NCI-H187 (cell line): ENCODE measurements at places on chromosomes 13 and 19.

DNA sequence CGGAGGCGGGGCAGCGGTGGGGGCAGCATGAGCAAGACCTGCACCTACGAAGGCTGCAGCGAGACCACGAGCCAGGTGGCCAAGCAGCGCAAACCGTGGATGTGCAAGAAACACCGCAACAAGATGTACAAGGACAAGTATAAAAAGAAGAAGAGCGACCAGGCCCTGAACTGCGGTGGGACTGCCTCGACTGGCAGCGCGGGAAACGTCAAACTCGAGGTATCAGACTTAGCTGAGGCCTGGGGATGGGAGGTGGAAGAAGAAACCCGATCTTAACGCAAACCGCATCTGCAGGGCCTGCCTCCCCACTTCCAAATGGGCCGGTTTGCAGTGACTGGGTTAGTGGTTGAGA is 693 bp downstream of the RFXAP start:
- DNase-seq: no peak

GRCh38 chr19:11420429-11421370 is 1.6 kb upstream of the RGL3 start:
- no peak for DNase-seq

GRCh38 chr19:13095934-13096927 is 6.4 kb downstream of the LYL1 start:
- DNase-seq: no peak

- DNase-seq: no peak
Observed at GRCh38 chr19:32816555-32817099, 52.9 kb downstream of the SLC7A9 start.

GRCh38 chr19:46225558-46226004 is 4.0 kb upstream of the IGFL1 start:
- DNase-seq: no peak

GRCh38 chr13:76812206-76812897 is 73.9 kb downstream of the KCTD12 start:
- no peak for DNase-seq

DNA sequence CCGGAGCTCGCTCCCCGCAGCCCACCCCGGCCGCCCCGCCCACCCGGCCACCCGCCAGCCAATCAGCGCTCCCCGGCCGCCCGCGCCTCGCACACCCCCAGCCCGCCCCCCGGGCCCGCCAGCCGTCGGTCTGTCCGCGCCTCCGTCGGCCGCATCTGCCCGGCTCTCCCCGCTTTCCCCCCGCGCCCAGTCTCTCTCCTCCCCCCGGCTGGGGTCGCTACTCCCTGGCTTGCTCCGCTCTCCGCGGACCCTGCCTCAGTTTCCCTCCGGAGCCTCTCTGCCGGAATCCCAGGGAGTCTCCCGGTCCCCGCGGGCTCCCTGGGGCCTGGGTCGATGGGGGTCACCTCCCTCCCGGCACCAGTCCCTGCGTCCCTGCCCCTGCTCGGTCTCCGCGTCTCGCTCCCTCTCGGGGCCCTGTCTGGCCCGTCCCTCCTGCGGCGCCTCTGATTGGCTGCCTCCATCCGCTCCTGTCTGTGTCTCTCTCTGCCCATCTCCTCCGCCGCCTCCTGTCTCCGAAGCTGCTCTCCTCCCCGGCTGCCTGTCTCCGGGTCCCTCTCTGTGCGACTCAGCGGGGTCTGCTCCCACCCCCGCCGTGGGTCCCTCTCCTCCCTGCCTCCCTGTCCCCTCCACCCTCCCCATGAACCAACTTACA is 484 bp downstream of the IL11 start:
- no peak for DNase-seq

DNA sequence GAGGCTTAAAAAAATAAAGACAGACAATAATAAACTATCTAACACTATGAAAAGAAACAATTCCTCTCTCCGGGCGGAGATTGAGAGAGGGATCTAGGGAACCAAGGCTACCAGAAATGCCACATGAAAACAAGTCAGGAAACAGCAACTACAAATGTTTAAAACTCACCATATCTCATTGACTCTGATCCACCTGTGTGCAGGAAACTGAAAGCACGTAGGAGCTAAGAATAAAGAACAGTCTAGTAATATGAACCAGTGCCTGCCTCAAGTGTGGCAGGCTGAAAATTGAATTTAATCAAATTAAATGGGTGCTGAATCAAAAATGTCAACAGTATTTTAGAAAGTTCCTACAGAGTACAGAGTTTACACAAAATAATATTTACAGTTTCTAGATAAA is 1701.0 kb downstream of the SLITRK5 start:
- DNase-seq: no peak

DNA sequence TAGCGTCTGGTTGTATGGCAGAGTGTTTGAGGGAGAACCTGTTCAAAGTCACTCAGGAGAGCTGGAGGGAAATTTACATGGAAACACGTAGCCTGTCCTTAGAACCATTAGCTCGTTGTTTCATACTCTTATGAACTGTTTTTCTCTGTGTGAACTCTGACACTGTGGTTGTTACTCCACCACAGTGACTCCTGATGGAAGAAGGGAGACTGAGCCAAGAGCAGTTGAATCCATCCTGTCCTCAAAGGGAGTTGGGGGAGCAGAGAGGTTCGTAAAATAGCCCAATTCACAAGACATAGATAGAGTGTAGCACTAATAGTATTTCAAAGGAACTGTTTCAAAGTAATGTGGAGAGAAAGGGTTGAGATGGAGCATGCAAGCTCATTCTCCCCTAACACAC is 964.8 kb downstream of the PCDH9 start:
- DNase-seq: no peak

DNA sequence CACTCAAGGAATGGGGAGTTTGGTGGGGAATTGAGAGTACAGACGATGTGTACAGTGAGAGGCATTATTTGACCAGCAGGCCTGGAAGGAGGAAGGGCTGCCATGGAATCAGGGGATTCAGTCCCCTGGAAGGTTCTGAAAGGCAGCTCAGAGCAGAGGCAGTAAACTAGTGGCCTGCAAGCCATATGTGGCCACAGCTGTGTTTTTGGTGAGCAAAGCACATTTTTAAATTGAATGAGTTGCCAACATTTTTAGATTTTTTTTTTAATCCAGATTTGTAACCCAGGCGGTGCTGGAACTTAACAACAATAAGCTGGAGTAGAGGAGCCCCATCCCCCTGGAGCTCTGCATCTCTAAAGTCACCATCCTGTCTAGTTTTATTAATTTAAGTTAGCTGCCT is 95.3 kb upstream of the IPO5 start:
- DNase-seq: no peak

- DNase-seq: no peak
Observed at GRCh38 chr13:42119875-42120274, 71.4 kb downstream of the DGKH start.

DNA sequence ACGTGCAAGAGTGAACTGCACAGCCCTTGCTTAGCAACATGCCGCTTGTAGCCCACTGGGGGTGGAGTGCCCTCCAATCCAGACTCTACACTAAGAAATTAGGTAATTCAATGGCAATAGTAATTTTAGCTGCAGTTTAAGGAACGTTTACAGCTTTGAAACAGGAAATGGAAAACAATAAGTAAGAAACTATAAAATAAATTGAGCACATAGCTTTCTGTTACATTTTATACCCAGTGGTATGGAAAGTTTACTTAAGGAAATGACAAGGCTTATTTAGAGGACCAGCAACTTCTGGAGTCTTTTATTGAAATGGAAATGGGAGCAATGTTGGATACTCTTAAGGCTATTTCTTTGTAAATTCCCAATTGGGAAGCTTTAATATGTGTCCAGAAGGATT is 373.2 kb downstream of the KCNRG start:
- no peak for DNase-seq

DNA sequence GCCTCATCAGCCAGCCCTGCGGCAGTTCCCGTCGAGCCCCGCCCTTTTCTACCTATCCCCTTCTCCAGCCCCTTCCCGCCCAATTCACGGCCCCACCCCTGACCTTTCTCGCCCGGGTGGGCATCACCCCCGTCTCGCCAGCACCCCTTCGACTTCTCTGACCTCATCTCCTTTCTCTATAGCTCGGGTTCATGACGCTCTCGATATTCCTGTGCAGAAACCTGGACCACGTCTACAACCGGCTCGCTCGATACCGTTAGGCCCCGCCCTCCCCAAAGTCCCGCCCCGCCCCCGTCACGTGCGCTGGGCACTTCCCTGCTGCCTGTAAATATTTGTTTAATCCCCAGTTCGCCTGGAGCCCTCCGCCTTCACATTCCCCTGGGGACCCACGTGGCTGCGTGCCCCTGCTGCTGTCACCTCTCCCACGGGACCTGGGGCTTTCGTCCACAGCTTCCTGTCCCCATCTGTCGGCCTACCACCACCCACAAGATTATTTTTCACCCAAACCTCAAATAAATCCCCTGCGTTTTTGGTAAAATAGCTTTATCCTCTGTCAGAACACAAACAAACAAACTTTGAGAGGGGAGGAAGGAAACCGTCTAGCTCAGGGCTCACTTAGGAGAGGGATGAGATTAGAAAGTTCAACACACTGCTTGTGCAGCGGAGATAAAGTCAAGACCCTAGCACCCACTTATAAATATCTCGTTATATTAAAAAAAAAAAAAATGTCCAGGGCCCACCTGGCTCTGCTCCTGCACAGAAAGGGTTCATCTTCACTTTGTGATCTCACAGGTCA is 5.1 kb downstream of the CD37 start:
- DNase-seq: peak; percentile 28

DNA sequence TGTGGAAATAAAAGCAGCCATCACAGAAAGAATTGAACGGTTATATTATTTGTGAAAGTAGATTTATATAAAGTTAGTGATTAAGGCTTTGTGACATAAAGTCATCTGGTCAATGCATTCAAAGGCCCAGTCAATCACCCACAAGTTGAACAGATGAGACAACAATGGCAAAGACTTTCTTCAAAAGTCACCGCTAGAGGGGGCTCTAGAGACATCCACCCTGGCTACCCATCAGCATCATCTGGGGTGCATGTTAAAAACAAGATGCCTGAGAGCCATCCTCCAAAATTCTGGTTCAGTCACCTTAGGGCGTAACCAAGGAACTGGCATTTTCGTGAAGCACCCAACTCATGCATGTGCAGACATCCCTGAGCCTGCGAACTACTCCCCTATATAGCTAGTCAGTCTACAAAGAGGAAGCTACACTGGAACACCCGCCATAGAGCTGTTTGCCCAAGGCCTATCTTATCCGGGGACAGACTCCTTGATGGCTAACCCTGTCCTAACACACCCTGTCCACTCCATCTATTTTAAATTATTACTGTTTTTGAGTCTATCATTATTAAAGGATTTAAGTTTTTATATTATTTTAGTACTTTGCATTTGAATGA is 970.5 kb downstream of the UQCRFS1 start:
- DNase-seq: peak; percentile 5

DNA sequence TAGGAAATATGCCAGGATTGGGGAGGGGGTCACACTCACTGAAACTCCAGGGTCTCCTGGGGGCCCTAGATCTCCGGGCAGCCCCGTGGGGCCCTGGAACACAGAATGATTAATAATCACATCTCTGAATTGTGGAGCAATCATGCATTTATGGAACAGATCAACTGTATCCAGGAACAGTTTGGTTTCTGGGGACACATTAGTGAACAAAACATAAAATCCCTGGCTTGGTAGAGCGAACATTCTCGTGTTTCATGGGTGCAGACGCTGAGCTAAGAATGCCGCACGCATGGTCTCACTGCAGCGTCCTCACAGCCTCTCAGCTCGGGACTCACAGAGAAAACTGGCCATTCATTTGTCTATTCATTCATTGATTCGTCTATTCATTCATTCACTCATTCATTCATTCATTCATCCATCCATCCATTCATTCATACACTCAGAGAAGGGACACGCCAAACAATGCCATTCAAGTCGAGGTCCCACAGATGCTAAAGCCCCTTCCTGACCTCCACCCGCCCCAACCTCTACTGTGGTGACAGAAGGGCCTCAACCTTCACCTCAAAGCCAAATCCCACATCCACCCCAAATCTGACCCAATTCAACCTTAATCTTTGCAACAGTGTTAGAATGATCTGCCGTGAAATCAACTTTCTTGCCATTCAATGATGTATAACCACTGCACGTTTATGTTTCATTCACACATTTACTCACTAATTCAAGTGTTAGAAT is 35.0 kb upstream of the OLFM2 start:
- no peak for DNase-seq

DNA sequence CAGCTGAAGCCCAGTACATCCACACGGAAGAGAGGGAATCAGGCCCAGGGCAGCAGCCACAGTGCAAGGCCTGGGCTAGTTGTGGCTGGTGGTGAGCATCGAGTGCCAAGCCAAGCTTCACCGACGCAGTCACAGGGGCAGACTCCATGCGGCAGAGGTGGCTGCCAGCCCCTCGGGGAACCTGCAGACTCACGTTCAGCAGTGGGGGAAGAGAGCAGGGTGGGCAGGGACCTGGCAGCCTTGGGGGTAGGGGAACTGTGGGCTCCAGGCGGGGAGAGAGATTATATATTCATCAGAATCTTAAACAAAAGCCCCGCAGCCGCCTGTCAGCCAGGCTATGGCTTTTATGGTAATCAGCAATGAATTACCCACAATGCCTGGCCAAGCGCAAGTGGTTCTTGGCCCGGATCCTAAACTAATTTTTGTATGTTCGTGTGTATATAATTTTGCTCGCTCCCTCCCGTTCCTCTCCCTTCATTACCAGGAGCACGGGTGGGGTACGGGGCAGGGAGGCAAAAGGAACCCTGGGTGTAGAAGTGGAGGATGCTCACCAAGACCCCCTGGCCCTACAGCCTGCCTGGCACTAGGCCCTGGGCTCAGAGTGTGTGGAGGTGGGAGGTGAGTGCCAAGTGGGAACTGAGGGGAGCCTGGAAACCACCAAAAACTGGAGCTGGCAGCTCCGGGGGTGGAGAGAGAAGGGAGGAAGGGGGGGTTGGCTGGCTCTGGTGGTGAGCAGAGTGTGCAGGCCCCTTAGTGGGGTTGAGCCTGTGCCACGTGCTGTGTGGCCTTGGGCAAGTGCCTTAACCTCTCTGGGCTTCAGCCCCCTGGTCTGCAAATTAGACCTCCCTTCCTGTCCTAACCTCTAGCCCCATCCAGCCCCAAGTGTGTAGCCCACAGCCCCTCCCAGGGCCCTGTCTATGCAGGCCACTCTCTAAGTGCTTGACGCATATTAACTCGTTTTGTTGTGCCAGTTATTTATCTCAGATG is 31.9 kb downstream of the PTPRS start:
- no peak for DNase-seq

GRCh38 chr13:112575675-112576074 is 12.3 kb downstream of the TUBGCP3 start:
- DNase-seq: no peak

- no peak for DNase-seq
Observed at GRCh38 chr19:50414864-50415660, 3.7 kb upstream of the SPIB start.
